Chondrocyte (in vitro differentiated cells): ENCODE measurements at places on chromosomes 4 and X. TPM values are rescaled to one million over a fixed set of nuclear protein-coding genes. Genes with fewer than 3 reads are reported as not detected.

SSX7 gene
- total RNA-seq, result not detected in 3 replicates

ESX1 gene
- total RNA-seq, result not detected in 3 replicates

- no peaks in the 10 kb centered on the region for H3K4me1 ChIP-seq
- H3K4me3 ChIP-seq, result no peak overlapping the region
- H3K27ac ChIP-seq, result no peak overlapping the region
- no peak for DNase-seq
- no peaks in the 10 kb centered on the region for H3K36me3 ChIP-seq
Observed at GRCh38 chr4:65861993-65862392, 191.7 kb upstream of the EPHA5 start.

DNA sequence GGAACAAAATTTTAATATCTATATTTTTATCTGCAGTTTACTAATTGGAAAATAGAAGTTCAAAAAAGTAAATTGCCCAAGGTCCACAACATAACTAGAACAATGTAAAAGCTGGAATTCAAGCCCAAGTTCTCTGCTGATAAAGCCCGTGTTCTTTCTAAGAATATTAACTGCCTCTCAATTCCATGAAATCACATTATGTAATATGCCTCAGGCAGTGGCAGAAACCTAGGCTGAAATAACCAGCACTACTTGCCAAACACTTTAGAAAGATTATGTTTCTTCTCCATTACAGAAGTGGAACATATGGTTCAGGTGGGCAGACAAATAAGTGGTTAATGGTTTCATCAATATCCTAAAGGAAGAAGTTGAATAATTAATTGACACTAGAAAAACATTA, 56.7 kb upstream of the ADGRL3 start:
- H3K4me1 ChIP-seq, result no peaks in the 10 kb centered on the region
- no peak overlapping the region for H3K27ac ChIP-seq
- no peak for DNase-seq
- H3K27me3 ChIP-seq, result no peaks in the 10 kb centered on the region
- H3K36me3 ChIP-seq, result no peaks in the 10 kb centered on the region
- H3K4me3 ChIP-seq, result no peak overlapping the region
